Dorsolateral prefrontal cortex (tissue), 122 donors: ENCODE measurements at places on chromosomes 3 and 15.

GRCh38 chr15:67917037-67917436, 77.2 kb upstream of the RNU6-1 start:
- DNase-seq, result no peak

DNA sequence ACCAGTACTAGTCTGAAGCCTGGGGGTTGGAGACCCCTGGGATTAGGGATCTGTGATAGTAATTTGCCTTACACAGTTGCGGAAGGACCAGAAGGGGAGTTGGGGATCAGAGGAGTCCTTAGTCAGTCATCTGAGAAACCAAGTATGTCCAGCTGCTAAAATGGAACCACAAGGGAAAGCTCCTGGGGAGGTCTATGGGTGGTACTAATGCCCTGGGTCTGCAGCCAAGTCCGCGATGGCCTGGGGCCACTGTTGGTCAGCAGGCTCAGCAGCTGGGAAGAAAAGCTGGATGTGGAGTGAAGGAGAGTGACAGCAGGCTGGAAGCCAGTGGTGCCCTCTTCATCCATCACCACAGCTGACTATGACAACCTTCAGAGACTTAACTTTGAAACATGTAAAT, 2.2 kb upstream of the ANKDD1A start:
- no peak for DNase-seq

DNA sequence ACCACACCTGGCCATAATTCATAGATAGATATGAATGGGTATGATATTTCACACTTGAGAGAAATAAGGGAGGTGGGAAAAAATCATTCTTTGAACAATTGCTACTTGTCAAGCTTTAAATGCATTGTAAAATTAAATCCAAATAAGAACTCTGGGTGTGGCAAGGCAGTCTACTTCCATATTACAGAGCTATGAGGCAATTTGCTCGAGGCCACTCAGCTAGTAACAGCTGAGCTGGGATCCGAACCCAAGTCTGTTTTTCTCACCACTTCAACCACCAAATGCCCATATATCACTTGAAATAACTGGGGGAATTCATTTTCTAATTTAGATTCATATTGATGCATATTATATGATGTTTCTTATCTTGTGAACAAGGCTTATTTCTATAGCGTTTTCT, 482.2 kb upstream of the ADAMTS9 start:
- DNase-seq, result no peak

- DNase-seq, result no peak
Measured at GRCh38 chr3:172892158-172892557, 141.6 kb downstream of the ECT2 start.

DNA sequence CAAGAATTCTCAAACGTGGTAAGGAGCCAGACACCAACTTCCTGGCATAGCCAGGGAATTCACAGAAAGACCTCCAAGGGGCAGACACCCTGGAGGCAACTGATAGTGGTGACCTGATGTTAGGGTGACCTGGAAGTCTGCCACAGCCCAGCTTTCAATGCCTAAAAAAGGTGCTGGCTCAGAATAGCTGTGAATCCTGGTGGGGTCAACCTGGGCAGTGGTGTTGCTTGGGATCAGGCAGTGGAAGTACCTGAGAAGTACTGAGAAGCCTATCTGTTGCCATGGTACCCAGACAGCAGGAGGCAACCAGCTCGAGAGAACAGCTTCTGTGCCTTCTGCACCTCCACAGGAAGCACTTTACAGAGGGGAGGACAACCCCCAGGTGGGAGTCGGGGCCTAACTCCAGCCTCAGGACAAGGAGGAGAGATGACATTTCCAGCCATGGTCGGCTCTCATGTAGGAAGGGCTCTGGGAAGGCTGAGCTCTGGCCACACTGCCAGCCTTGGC, 55.4 kb upstream of the LARS2 start:
- no peak for DNase-seq

GRCh38 chr3:106611841-106612240, 743.0 kb upstream of the CBLB start:
- no peak for DNase-seq

DNA sequence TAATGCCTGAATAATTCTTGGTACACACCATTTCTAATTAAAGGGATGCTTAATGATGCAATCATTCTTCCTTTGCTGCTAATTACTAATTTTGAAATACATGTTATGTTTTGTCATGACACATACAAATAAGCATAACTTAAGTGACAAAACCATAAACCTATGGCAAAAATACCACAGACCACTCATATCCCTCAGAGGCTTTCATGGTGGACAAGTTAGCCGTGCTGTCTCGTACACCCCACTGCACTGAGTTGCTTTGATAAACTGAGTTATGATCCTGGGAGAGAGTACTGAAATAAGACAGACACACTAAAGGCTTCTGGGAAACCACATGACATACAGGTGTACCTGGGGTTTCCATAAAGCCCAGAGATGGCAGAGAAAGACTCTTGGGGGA, 913.8 kb downstream of the FHIT start:
- no peak for DNase-seq

DNA sequence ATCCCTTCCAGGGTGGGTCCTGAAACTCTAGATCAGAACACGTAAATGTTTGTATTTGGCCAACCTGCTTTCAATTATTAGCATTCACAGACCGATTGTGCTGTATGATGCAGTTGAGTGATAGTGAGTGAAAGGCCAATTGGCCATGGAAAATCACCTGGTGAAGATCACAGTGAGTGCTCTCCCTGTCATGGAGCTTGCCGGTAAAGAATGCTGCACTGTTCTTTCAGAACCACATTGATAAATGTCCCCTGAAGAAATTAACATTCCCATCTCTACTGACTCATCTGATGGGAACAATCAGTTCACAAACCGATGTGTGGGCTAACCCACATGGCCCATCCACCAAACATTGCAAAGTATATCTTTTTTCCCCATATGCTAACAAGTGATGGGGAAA, 324.8 kb upstream of the TBL1XR1 start:
- no peak for DNase-seq

DNA sequence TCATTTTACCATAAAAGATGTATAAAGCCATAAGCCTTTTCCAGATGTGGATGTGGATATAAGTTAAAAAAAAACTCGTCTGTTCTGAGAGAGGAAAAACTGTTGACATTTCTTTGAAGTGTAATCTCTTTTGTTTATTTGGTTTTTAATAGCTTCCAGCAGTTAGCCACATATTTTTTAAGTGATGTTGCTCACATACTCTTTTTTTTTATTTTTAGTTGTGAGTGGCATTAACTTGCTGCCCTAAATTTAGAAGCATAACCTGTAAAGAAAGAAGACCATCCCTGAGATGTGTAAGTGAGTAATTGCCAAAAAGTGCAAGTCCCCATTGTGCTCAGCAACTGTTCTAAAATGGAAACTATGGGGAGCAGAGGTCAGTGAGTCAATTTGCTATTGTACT, 415.9 kb upstream of the MDFIC2 start:
- no peak for DNase-seq

DNA sequence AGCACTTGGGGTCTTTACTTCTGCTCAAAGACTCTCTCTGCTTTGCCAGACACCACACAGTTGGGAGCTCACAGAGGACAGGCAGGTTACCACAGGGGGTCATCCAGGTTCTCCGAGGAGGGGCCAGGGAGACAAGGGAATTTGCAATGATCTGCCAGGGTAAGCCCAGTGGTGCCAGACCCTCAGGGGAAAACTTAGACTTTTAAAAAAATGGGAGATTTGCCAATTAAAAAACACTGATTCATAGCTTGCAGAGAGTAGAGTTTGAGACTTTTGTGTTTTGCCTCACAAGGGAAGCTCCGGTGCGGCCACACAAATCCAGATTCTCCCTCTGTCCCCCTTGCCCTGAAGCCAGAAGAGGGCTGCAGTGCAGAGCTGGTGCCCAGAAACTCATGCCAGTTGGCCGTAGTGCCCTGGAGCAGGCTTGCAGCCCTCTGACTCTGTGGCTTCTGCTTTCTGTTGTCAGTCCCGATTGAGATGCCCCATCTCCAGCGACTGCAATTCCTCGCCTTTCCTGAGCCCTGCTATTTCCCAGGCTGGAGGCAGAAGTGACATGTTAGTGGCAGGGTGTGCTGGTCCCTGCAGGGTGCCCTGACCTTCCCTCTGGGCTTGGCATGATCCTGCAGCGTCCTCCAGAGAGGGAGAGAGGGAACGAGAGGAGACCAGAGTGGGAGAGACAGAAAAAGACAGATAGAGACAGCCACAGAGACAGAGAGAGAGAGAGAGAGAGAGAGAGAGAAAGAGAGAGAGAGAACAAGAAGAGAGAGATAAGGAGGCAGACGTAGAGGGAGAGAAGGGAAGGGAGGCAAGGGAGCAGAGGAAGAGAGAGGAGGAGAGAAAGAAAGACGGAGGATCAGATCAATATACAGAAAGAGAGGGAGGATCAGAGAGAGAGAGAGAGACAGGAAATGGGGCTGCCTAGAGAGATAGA, 46.0 kb downstream of the RHCG start:
- no peak for DNase-seq

DNA sequence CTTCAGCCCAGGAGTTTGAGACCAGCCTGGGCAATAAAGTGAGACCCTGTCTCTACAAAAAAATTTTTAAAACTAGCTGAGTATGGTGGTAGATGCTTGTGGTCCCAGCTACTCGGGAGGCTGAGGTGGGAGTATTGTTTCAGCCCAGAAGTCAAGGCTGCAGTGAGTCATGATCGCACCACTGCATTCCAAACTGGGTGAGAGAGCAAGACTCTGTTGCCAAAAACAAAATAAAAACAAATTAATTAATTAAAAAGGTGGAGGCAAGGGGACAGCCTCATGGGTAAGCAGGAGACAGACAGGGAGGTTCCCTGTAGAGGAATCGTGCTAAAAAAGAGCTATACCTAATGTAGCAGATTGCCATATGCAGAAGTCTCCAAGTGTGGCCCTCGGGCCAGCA, 12.6 kb downstream of the HAPLN3 start:
- no peak for DNase-seq

GRCh38 chr3:13141991-13142412, 68.8 kb upstream of the IQSEC1 start:
- peak; percentile 41 for DNase-seq

DNA sequence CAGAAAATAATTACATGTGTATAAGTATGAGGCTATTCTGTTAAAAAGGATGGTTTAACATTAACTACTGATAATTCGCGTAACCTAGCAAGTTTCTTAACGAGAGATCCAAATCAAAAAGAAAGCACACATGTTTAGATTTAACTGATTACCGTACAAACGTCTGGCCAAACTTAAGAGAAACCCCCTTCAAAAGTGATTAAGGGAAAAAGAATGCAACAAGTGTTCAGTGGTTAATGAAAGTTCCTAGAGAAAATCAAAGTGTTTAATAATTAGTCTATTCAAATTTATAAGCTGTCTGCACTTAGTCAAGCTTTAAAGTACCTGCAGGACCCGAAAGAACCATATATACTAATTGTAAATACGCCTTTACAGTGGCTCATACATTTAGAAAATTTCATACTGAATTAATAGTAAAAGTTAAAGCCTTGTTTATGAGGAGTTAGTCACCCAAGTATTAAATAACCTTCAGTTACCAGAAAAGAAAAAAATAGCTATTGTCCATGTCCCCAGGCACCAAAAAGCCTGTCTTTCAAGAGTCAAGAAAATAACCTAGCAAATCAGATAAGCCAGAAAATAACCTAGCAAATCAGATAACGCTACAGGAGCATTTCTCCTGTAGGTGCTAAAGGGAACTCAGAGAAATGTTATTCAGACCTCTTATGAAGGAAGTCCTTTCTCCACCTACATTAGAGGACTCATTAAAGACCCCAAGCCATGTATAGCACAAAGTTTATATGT, 34.6 kb downstream of the ZNF589 start:
- DNase-seq, result no peak

- DNase-seq, result no peak
Measured at GRCh38 chr3:10303785-10304184, 11.0 kb upstream of the GHRL start.

GRCh38 chr3:23073724-23074305, 129.3 kb upstream of the UBE2E2 start:
- DNase-seq, result no peak

GRCh38 chr3:119601154-119601553, 3.5 kb downstream of the PLA1A start:
- DNase-seq, result no peak

GRCh38 chr3:188923671-188924070, 248.1 kb upstream of the TPRG1 start:
- DNase-seq, result no peak

DNA sequence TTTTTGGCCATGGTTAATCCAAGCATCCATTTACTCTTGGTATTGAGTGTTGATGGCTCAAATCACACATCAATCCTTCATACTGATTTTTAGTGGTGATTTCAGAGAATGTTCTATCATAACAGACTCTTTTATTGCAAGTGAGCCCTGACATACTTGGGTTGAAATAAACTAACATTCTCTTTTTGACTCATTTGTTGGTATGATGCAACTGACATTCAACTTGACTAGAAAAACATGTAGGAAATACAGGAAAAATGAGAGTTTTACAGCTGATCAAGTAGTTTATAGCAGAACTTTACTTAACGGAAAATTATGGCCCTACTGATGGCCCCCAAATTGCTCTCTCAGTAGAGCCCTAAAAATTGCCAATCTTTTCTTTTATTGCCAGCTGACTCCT, 173.9 kb upstream of the CD96 start:
- no peak for DNase-seq

DNA sequence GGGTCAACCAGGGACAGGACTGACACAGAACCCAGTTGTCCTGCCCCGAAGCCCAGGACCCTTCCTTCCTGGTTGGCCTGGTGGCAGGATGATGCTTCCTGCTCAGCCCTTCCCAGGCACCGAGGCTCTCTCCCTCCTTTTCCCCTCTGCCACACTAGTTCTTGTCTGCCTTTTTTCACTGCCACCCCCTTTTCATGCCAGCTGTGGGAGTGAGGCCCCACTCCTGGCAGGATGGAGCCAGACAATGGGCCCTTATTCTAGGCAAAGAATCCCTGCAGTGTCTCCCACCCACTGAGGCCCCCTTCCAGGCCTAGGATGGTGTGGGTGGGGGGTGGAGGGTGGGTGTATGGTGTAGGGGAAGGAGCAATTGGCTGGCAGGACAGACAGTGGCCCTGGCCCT, 1.1 kb upstream of the SCAMP5 start:
- peak; percentile 68 for DNase-seq
